ENCODE measurements at places on chromosomes 5 and 9.

DNA sequence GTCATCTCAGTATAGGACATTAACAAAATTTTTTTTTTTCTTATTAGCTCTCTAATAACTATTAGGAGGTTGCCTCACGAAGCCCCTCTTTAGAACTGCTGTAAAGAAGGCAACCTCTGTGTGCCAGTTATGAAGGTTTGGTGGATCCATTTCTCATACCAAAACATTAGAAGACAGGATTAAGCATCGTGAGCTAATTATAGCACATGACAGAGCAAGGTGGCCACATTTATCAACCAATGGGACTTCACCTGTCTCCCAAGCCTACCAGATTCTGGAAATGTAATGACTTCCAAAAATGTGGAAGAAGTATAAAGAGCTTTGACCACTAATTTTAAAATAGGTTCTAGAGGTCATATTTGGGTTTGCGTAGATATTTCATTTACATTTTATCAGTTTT lies 107.2 kb downstream of the SMARCA2 start:
- no peak for DNase-seq

- no peak for DNase-seq
Measured at GRCh38 chr9:131598121-131598520, 52.8 kb downstream of the PRRT1B start.

GRCh38 chr9:71901695-71902597 lies 9.0 kb downstream of the ABHD17B start:
- DNase-seq, result no peak

DNA sequence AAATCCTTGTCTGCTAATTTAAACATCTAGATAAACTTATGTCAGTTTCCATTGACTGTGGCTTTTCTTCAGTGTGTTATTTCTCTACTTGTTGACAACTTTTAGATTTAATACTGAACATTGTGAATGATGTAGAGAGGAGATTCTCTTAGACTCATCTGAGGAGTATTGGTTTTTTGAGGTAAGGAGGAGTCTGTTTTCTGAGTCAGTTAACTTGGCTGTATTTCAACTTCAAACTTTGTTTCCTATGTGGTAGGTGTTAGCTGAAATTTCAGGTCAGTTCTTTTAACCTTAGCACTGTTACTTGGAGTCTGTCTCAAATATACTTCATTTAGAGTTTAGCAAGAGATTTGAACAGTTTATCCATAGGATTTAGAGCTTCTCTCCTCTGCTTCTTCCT lies 67.9 kb downstream of the XRCC4 start:
- DNase-seq, result no peak

- DNase-seq, result no peak
Measured at GRCh38 chr9:76609285-76610010, 150.5 kb downstream of the GCNT1 start.

GRCh38 chr9:11868795-11869194 lies 824.4 kb upstream of the TYRP1 start:
- DNase-seq, result no peak

GRCh38 chr5:146041180-146041789 lies 64.1 kb downstream of the PLAC8L1 start:
- no peak for DNase-seq

DNA sequence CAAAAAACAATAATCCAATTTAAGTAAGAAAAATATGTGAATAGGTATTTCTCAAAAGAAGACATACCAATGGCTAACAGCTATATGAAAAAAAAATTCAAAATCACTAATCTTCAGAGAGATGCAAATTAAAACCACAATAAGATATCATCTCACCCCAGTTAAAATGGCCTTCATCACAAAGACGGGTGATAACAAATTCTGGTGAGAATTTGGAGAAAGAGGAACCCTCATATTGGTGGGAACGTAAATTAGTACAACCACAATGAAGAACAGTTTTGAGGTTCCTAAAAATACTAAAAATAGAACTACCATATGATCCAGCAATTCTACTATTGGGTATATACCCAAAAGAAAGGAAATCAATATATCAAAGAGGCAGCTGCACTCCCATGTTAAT lies 94.3 kb downstream of the TMEM167A start:
- no peak for DNase-seq

DNA sequence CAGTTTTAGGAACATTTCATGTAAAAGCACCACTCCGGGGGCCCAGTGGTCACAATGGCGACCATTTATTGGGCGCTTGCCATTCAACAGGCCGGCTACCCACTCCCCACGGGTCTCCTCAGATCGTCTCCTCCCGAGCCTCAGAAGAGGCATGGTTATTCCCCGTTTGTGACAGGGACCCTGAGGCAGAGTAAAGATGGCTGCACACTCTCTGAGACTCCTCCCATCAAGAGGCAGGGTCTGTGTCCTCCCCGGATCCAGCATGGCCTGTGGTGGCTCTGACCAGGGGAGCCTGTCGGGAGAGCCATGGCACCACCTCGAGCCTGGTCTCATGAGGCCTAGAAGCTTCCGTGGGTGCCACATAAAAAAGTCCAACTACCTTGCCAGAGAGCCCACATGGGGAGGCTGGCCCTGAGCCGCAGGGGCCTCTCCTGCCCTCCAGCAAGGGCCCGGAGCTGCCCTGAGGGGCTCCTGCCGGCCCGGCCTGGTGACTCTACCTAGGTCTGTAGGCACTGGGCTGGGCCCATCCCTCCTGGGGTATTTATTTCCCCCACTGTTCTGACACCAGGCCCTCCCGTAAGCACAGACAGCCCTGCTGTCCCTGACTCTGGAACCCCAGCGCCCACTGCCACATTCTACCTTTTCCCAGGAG lies 90.8 kb downstream of the VAV2 start:
- no peak for DNase-seq

- DNase-seq, result no peak
Measured at GRCh38 chr5:38878391-38879077, 32.7 kb downstream of the OSMR start.

GRCh38 chr5:145941448-145942130 lies 5.2 kb downstream of the SH3RF2 start:
- no peak for DNase-seq

GRCh38 chr9:87102126-87102525 lies 154.8 kb upstream of the GAS1 start:
- DNase-seq, result no peak

DNA sequence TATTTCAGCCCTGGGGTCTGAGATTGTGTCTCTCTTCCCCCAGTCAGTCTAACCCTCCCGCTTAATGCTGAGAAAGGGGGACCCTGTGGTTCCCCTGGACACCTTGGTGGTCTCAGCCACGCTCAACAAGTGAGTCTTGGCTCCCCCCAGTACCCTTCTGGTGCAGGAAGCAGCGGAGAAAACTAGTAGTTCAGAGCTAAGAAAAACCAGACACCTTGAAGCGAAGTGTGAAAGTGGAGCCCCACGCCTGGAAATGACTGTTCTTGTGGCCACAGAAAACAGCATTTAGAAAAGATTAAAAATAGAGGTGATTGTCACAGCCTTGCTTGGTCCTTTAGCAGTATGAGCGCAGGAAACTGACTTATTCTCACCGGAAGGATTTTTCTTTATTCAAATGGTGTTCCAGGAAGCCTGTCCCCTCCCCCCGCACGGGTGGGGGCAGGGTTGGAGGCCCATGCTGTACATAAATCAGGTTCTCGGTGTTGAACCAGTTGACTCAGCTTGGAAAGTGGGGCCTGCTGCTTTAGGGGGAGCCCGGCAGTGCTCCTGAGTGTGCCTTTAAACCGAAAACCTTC lies 8.1 kb downstream of the ARPC5L start:
- DNase-seq, result peak; percentile 88

DNA sequence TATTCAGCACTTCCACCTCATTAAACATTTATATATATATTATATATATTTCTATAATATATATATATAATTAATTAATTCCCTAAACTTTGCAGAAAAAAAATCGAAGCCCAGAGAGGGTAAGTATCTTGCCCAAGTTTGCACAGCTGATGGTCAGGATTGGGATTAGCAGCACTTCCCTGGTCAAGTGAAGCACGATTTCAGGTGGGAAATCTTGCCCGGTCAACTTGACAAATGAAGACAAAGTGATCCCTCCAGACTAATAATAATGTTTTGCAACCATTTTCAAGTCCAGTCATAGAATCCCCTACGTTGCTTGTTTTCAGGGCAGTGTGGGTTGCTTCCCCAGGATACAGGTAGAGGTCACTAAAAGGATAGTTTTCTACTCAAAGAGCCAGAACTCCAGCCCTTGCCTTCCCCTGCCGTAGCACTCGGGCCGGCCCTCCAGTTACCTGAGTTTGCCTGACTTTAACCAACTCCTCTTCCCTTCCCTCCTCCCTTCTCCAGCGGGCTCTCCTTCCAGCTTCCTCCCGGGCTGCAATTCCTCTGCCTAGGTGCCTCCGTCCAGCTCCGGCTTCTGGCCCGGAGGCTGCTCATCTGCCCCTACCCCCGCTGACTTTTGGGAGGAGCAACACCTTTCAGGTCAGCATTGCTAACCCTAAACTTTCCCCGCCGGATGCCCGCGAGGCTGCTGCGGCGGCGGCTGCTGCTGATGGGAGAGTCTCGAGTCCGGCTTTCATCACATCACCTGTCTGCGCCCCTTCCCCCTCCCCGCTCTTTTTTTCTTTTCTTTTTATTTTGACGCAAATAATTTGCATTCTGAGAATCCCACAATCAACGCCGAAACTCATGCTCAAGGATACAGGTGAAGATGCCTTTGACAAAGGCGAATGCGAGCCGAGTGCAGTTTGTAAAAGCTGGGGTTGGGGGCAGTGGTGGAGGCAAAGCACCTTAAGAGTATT lies 930 bp downstream of the PRLR start:
- no peak for DNase-seq

DNA sequence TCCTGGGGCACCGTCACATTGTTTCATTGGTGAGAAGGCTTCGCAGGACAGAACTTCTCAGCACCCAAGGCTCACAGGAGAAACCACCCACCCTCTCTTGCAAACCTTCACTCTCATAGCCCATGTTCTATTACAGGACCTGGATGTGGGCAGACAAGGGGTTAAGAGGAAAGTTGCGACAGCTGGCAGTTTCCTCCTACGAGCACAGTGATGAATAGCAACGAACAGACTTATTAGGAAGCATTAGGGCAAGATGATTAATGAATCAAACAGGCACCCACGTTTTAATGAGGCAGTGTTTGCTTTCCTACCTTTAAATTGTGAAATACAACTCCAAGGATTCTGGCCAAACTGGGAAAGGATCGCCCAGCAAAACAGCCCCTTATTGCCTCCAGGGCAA lies 339.3 kb downstream of the DRD1 start:
- no peak for DNase-seq

DNA sequence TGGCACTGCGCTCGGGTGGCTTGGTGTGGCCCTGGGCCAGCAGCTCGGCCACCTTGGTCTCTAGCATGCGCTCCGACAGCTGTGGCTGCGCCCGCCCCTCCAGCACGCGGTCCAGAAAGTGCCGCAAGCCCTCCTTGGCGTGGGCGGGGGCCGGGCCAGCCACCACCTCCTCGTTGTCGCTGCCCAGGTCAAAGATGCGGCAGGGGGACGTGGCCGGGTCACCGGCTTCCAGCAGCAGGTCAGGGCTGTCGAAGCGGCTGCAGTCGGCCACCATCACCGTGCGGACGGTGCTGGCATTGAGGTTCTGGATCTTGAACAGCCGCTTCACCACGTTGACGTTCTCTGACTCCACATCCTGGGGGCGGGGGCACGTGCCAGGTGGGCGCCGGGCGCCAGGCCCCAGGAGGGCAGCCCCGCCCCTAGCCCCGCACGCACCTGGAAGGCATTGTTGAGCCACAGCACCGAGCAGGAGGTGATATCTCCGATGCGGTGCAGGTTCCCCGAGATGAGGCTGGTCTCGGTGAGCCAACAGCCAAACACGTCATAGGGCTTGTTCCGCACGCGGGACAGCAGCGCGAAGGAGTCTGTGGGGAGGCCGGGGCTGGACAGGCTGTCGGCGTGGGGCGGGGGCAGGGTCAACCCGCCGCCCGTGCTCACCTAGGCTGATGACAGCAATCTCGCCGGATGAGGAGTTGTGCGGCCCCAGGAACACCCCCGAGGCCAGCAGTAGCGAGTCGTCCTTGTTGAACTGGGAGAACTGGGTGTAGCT lies 2.2 kb downstream of the FBXW5 start:
- DNase-seq, result no peak

- DNase-seq, result peak; percentile 44
Measured at GRCh38 chr5:157574456-157575380, 857 bp downstream of the ADAM19 start.

DNA sequence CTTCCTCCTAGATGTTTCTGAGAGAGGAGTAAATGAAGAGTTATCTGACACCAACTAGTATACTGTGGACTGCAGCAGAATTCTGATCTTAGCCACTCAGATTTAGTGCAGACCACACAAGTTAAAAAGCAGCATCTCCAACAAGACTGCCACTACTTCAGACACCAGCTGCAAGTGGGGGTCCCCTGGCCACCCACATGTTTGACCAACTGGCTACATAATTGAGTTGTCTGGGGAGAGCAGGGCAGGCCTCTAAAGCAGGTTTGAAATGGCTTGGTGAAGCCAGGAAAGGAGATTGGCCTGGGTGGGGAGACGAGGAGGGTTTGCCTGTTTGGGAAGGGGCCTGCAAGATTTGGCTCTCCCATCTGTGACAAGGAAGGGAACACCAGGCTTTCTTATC lies 40.5 kb upstream of the FAM81B start:
- DNase-seq, result no peak

DNA sequence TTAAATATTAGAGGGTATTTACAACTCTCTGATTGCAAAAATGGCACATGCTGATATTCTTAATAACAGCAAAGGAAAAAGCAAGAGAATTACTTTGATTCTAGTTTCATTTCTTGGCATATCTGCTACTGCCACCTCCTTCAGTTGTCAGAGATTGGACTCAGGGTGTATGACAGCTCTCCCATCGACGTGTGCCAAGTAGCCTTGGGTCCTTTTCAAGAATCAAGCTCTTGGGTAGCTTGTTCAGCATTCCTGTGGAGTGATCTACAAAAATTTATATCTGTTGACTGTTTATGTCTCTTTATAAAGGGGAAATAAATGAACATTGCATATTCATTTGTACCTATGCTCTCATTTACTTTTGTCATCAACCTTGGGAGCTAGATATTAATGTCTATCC lies 315.6 kb downstream of the PRR16 start:
- no peak for DNase-seq

GRCh38 chr5:34833976-34834793 lies 4.8 kb upstream of the TTC23L start:
- no peak for DNase-seq

GRCh38 chr9:133711428-133712220 lies 26.5 kb downstream of the SARDH start:
- DNase-seq, result no peak

DNA sequence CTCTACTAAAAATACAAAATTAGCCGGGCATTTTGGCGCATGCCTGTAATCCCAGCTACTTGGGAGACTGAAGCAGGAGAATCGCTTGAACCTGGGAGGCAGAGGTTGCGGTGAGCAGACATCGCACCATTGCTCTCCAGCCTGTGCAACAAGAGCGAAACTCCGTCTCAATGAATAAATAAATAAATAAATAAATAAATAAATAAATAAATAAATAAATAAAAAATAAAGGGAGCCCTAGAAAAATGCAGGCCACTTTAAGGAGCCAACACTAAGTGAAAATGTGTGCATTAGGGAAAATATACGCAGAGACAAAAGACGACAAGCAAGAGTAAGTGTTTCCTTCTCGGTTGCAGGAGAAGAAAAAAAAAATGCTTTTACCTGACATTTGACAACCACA lies 132.6 kb upstream of the CDH10 start:
- no peak for DNase-seq

- DNase-seq, result no peak
Measured at GRCh38 chr5:41112486-41113455, 41.6 kb upstream of the MROH2B start.

All from activated CD8-positive, alpha-beta T cell treated with anti-CD3 and anti-CD28 coated beads, Interleukin-2, amount 10 ng/mL, durations not matched to agents 7 days and 5 days (primary cell).